ENCODE measurements at places on chromosomes 6 and 20. TPM values are rescaled to one million over a fixed set of nuclear protein-coding genes. Genes with fewer than 3 reads are reported as not detected.

DHX16 gene
- total RNA-seq: 32.1 TPM

ZNF311 gene
- total RNA-seq: not detected

PNRC1 gene
- total RNA-seq: 96.4 TPM

C6orf58 gene
- not detected for total RNA-seq

DOK5 gene
- total RNA-seq: 1.0 TPM

TRIM15 gene
- not detected for total RNA-seq

CAGE1 gene
- not detected for total RNA-seq

RBM39 gene
- total RNA-seq: 296 TPM

DNA sequence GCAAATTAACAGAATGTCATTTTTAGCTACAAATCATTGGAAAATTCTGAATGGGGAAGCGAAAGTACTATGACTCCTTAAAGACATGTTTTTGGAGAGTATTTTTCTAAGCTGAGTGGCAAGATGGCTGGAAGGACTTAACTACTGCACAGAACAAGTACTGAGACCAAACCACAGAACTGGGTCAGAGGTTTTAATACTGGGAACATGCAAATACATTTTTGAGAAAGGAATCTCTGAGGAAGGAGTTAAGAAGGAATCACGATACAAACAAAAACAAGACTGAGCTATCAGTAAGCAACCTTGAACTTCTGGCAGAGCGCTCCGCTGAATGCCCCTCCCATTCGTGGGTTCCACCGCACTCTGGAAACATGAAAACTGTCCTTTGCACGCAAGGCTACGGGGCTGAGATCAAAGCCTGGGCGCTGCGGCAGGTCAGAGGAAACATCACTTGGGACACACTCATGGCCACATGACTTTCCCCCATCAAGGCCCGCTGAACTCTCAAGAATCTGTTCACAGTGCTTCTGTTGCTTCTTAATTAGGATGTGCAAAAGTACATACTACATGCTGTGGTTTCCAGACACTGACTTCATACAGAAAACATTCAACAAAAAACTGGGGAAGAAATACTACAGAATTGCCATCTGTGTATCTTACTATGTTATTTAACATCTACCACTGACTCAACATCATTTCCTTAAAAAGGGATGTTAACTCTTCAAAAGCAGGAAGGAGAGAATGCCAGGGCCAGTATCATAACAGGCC is 27.8 kb downstream of the SLC23A2 start:
- DNase-seq: peak; percentile 71

- no peak for DNase-seq
Observed at GRCh38 chr6:87645080-87645479, 55.1 kb downstream of the ORC3 start.

GRCh38 chr6:144149894-144150709 is at the start of gene STX11:
Gene STX11, plus strand, starts transcription at chr6:144150517. Its CDS starts 36,111 bp downstream, at chr6:144186628.
- DNase-seq: peak; percentile 85

DNA sequence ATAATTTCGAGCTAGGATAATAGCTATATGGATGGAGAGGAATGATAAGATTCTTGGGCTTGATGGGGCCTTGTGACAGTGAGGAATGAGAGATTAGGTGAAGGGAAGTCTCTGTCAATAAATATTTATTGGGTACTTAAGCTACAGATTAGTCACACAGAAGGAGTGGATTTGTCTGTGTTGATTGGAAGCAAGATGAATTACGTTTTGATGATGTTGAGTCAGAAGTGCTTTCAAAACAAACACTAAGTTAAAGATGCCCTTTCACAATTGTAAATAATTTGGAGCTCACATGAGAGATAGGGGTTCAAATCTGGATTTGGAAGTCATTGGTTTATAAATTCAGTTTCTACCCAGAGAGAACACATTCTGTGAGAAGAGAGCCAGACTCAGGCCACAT is 834.2 kb downstream of the KIF16B start:
- no peak for DNase-seq

DNA sequence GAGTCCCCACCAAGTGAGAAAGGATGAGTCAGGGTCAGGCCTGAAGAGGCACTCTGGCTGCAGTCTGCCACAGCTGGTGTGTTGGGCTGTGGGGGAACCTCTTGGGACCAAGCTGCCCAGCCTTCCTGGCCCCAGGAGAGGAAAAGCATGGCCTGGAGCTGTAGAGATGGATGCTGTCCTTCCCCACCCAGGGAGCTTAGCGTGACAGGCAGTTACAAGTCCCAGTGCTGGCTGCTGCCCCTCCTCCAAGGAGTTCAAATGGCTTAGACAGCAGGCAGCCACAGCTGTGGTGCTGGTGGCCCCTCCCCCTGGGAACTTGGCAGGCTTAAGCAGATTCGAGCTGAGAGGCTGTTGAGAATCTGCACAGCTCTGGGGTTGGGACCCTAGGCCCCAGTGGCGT is 253.2 kb downstream of the PLCB1 start:
- DNase-seq: no peak

DNA sequence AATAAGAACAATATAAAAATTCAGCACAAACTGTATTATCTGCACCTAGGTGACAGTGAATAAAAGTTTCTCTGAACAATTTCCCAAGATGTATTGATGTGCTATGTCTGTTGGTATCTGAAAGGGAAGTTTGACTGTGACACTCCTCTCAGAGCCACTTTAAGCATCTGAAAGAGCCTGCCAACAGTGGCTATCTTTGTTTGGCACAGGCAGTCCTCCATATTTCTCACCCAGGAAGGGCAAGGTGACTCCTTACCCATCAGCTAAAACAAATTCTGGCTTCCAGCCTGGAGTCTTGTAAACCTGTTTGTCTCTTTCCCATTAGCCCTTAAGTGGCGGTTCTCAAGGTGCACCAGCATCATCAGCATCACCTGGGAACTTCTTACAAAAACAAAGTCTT is 122.4 kb upstream of the VGLL2 start:
- DNase-seq: no peak

- no peak for DNase-seq
Observed at GRCh38 chr20:8242827-8243724, 111.0 kb downstream of the PLCB1 start.

- DNase-seq: peak; percentile 50
Observed at GRCh38 chr6:169867751-169868191, 116.3 kb downstream of the ERMARD start.

DNA sequence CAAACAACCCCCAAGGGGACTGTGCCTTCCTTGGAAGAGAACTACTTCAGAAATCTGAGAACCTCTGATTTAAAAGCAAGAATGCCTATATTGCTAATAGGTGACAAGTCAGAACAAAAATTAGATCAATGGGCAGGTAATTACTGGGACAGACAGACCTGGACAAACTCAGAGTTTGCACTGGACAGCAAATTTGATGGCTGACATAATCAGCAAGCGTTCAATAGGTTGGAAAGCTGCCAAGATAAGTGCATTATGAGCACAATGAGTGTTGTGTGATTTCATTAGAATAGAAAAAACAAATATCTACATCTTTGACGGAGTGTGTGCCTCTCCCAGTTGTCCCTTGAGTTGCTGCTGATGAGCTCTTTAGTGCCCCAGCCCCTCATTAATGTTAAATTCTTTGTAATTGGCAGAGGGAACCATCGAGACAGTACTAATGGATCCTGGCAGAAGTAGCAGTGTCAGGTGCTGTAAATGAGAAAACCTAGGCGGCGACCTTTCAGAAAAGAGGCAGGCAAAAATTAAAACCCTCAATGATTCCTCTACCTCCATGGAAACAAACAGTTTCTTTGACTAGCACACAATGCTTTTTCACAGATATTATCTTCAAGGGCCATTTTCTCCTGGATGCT is 116.5 kb upstream of the COL21A1 start:
- no peak for DNase-seq

DNA sequence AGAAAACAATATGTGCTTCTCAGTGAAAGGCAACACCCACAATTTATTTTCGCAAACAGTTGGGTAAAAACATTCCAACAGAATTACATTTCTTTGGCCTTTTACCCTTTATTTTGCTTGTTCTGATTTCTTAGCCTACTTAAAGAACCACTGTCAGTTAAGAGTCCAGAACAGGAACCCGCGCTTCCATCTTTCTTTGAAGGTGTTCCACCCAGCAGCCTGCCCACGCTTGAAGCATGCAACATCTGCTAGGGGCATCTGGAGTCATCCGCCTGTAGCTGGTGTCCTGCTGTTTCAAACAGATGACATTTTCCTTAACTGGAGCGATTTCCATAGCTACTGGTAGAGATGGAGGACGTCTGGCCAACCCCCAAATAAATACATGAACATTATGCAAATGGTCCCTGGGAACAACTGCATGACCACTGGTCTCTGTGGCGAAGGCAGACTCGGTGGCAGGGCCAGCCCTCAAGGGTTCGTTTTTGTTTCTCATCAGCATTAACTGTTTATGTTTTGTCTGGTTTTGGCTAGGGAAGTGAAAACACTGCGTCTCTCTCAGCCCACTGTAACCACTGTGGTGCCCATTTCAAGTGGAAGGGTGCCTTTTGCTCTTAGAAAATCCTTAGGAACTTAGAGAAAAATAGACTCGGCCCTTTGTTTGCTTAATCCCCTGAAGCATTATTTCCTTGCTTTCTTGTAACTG is 51.6 kb downstream of the LAMA4 start:
- no peak for DNase-seq

- peak; percentile 42 for DNase-seq
Observed at GRCh38 chr20:38032585-38033329, 499 bp downstream of the TTI1 start.

GRCh38 chr6:82030761-82031503 is 216.6 kb downstream of the IBTK start:
- DNase-seq: no peak

DNA sequence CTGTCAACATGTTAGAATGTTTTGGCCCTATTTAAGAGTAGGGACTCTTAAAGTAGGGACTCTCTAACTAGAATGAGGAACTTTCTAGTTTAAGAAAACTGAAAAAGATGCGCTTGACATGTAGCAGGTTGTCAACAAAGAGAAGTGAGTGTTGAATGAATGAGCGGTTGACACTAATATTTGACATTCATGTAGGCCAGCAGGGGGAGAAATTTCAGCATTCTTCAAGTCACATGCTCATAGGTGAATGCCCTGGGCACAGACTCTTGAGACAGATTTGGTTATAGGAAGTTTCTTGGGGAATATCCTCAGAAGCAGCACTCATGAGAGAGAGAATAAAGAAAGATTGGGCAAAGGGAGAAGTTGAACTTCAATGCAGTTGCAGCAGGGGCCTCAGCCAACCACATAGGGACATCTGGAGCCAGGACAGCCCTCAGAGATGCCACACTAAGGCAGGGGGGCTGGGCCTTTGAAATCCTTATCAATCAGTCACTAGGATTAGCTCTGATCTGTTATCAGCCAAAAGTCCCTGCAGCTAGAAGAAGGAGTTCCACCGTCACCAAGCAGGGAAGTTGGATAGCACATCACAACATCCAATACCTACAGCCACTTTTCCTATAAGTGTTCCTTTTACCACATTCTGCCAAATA is 145.1 kb upstream of the FKBP1C start:
- no peak for DNase-seq

DNA sequence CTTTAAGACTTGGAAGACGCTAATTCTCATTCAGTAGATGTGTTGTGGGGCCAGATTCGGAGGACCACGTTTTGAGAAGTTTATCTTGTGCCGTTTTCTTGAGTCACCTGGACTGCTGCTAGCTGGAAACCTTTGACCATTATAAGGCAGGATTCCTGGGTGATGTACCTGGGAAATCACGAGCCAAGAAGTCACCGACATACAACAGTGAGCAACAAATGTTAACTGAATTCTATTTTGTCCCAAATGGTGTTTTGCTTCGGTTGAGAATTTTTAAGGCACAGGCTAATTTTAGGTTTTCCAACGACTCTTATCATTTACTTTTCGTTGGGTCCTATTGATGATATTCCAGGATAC is 93.4 kb upstream of the BTN3A2 start:
- no peak for DNase-seq

DNA sequence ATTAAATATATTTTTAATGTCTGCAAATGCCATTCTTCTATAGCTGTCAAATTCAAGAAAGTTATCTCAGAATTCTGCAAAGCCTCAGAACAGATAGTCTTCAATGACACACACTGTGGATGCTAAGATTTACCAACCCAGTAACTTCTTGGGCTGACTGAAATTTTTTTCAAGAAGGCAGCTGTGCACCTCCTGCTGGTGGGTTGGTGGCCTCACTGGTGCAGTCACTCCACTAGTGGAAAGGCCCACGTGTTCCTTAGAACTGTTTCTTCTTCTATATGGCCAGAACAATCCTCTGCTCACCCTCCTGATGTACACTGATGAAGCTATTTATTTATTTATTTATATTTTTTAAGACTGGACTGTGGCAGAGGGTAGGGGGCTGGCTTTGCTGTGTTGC is 28.1 kb upstream of the MTCL3 start:
- DNase-seq: no peak

DNA sequence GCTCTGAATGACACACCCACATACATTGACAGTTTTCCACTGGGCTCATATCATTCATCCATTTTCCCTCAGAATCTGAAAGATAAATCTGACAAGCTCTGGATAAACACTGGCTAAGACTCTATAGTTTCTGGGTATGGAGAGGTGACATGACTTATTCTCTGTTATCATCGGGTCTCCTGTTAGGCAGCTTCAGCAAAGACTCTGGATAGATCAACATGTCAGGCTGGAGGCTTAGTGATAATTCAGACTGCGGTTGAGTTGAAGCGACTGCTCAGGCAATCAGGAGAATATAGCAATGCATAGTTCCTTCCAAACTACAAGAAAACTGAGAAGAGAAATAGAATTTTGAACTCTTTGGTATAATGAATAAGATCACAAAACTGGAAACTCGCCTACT is 394.6 kb downstream of the CBLN4 start:
- DNase-seq: no peak

- DNase-seq: no peak
Observed at GRCh38 chr20:46701556-46701955, 7.9 kb upstream of the SLC2A10 start.

GRCh38 chr20:49482173-49482572 is 295 bp downstream of the KCNB1 start:
- DNase-seq: peak; percentile 82

- no peak for DNase-seq
Observed at GRCh38 chr6:33095681-33096080, 19.9 kb downstream of the HLA-DPB1 start.

DNA sequence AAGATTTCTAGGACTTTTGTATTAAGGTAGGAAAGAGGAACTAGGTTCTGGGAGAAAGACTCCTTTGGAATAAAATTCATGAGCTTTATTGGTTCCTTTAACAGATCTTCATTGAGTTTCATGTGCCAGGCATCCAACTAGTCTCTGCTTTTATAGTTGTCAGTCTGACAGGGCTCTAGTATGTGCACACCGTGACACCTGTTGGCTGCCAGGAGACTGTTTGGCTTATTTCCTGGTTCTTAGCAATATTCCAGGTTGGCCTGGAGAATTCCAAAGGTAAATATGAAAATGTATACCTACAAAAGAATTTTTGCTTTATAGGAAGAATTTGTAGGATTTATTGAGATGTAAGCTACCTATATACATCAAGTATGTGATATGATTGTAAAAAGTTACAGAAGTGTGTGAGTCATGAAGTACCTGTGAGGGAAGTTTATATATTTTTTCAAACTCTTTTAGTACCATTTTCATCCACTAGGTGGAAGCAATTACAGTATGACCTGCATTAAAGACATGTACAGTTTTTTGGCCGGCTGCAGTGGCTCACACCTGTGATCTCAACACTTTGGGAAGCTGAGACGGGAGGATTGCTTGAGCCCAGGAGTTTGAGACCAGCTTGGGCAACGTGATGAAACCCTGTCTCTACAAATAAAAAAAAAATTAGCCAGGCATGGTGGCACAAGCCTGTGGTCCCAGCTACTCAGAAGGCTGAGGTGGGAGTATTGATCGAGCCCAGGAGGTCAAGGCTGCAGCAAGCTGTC is 35.2 kb downstream of the NDUFAF5 start:
- DNase-seq: no peak

Data from upper lobe of left lung (tissue), 6 donors.